ENCODE measurements at places on chromosomes 4 and X. TPM values are rescaled to one million over a fixed set of nuclear protein-coding genes. Genes with fewer than 3 reads are reported as not detected.

DNA sequence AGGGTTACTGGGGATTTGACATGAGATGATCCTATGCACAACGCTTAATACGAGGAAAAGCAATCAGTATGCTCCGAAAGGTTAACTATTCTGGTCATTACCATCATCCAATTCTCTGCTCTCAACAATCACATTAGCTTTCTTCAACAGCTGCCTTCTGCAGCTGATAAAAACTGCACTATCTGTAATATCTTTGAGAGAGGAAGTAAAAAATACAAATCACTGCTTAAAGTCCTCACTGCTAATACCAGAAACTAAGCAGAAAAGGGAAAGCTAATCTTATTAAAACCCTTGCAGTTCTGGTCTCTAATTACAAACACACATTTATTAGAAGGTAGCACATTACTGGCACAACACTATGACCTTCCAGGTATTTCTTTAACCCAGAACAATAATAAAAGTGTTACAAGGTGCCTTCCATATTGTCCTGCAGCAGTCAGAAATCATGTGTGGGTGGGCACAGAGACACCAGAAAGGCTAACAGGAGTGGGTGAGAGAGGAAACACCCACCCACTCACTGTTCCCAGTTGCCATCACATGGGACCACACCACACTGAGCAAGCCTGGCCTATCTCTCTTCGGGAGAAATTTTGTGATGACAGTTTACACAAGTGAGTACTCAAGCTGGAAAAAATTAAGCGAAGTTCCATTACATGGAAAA is 71.0 kb downstream of the RELL1 start:
- DNase-seq: no peak

DNA sequence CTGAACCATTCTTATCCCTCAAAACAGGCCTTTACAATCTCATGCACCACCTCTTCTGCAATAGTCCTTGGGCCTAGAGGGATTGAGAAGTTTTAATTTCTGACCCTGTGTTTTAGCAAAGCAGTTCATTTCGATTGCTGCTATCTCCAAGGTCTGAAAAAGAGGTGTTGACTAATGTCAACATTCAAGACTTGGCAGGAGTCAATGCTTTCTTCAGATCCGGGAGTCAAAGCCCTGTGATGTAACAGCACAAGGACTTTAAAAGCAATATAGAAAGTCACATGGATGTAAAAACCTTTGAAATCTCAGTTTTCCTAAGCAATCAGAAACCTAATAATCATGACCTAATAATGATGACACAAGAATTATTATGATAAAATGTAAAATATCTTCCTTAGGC is 133.8 kb downstream of the ADAM29 start:
- DNase-seq: no peak

DNA sequence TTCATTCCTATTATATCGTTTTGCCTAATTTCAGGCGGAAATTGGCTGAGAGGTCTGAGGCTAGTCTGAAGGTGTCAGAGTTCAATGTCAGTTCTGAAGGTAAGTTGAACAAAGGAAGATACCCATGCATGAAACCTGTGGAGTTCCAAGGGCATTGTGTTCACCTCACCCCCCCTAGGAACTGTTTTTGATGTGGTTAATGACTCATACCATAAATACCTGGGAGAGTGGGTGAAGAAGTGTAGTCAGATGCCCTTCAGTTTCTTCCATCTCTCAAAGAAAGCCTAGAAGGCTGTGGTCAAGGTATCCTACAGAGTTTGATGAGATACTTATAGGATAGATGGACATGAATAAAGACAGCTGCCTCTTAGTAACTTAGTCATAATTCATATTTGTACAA is 2.7 kb downstream of the UTP14A start:
- no peak for DNase-seq

SLITRK4 gene
- total RNA-seq: 4.9 TPM

Data from thoracic aorta (tissue), 2 donors.